ENCODE measurements at places on chromosomes 12 and 14. TPM values are rescaled to one million over a fixed set of nuclear protein-coding genes. Genes with fewer than 3 reads are reported as not detected.
A peak's percentile ranks its signal among the peaks of the same experiment; 100 is the strongest.

DNA sequence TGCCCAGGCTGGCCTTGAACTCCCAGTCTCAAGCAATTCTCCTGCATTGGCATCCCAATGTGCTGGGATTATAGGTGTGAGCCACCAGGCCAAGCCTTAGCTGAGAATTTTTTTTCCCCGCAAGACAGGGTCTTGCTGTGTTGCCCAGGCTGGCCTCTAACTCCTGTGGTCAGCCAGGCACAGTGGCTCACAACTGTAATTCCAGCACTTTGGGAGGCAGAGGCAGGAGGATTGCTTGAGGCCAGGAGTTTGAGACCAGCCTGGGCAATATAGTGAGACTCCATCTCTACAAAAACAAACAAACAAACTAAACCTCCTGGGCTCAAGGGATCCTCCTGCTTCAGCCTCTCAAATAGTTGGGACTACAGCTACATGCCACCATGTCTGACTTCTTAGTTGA, 27.3 kb downstream of the DEPDC4 start:
- H3K27me3 ChIP-seq, result no peaks in the 10 kb centered on the region
- H3K4me3 ChIP-seq, result no peak overlapping the region
- no peak for DNase-seq

- H3K27ac ChIP-seq, result no peak overlapping the region
- no peak for DNase-seq
- H3K4me1 ChIP-seq, result no peaks in the 10 kb centered on the region
Measured at GRCh38 chr12:20314328-20314727, 54.0 kb upstream of the PDE3A start.

DNA sequence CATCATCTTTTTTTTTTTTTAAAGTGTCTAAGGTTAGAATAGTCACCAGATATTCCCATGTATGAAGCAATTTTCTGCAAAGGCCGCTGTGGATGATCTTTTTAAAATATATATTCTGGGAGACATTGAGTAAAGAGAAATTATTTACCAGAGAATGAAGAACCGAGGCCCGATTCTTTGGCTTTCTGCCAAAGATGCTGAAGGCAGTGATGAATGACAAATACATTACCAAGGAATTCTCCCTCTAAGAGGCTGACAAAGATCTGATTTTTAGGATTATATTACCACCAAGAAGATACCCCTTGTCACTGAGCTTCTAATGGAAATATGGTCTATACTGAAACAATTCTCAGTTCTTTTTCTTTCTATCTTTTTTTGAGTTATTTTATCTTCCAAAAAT, 336.8 kb downstream of the NAV3 start:
- no peak for DNase-seq
- H3K36me3 ChIP-seq, result no peaks in the 10 kb centered on the region
- H3K27me3 ChIP-seq, result no peaks in the 10 kb centered on the region
- H3K4me3 ChIP-seq, result no peak overlapping the region

GRCh38 chr14:80784820-80785219, 156.7 kb downstream of the CEP128 start:
- H3K36me3 ChIP-seq, result no peaks in the 10 kb centered on the region
- no peaks in the 10 kb centered on the region for H3K27me3 ChIP-seq
- no peaks in the 10 kb centered on the region for H3K4me1 ChIP-seq
- H3K27ac ChIP-seq, result no peak overlapping the region
- DNase-seq, result no peak
- no peak overlapping the region for H3K4me3 ChIP-seq

DNA sequence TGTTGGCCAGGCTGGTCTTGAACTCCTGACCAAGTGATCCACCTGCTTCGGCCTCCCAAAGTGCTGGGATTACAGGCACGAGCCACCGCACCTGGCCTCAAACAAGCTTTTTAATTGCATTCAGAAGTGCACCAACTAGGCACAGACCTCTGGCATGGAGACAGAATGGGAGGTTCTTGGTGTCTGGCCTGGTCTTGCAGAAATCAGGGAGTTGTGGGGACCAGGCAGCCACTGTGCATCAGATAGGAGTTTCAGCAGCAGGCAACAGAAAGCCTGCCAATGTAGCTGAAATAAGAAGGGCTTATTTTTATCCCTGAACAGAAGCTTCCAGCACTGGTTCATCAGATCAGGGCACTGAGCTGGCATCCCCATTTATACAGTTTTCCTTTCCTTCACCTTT, 22.2 kb upstream of the TCL1B start:
- H3K36me3 ChIP-seq, result no peaks in the 10 kb centered on the region
- no peak for DNase-seq
- no peak overlapping the region for H3K4me3 ChIP-seq
- no peak overlapping the region for H3K27ac ChIP-seq
- H3K4me1 ChIP-seq, result no peaks in the 10 kb centered on the region

- H3K27ac ChIP-seq, result peak within 1 kb of the TSS; percentile 82
- no peaks in the 10 kb centered on the region for H3K36me3 ChIP-seq
- no peaks in the 10 kb centered on the region for H3K27me3 ChIP-seq
- H3K4me3 ChIP-seq, result peak within 1 kb of the TSS; percentile 19
Measured at GRCh38 chr12:7935590-7936581, at the start of gene SLC2A3. Gene SLC2A3, minus strand, starts transcription at chr12:7936187. Its CDS starts 153 bp downstream, at chr12:7936034.

Gene CDK4
- total RNA-seq, result 194 TPM

Gene RESF1
- total RNA-seq, result 25.8 TPM

Gene WNT5B
- 0.80 TPM for total RNA-seq

Gene ISCU
- 137 TPM for total RNA-seq
